ENCODE measurements at places on chromosomes 2 and 18. TPM values are rescaled to one million over a fixed set of nuclear protein-coding genes. Genes with fewer than 3 reads are reported as not detected.

GRCh38 chr2:219109471-219109870, 48.8 kb upstream of the IHH start:
- no peaks in the 10 kb centered on the region for H3K36me3 ChIP-seq
- no peak overlapping the region for H3K27ac ChIP-seq
- no peak overlapping the region for H3K4me3 ChIP-seq
- peaks cover 11% of the 10 kb centered on the region for H3K4me1 ChIP-seq
- no peaks in the 10 kb centered on the region for H3K27me3 ChIP-seq

DNA sequence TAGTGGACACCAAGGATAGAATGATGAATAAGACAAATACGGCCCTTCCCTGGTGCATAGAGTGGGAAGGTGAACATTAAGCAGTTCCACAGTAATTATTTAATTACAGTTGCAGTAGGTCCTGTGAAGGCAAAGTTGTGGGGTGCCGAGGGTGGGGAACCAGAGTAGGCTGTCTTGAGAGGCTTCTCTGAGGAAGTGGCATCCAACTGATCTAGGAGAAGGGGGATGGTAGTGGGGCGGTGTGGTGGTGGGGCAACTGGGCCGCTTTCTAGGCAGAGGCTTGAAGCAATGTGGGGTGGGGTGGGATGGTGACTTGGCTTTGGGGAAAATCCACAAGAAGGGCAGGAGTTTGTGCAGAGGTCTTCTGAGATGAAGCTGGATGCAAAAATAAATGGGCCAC, 11.7 kb downstream of the ACSL3 start:
- H3K4me1 ChIP-seq: peaks cover 18% of the 10 kb centered on the region
- DNase-seq: no peak
- H3K4me3 ChIP-seq: no peak overlapping the region

- H3K36me3 ChIP-seq: no peaks in the 10 kb centered on the region
- H3K4me3 ChIP-seq: no peak overlapping the region
- H3K27me3 ChIP-seq: no peaks in the 10 kb centered on the region
- peaks cover 16% of the 10 kb centered on the region for H3K4me1 ChIP-seq
- no peak for DNase-seq
These were observed 64.4 kb downstream of the COL5A2 start for GRCh38 chr2:189115126-189115525.

CCDC178 gene
- total RNA-seq: not detected

GRCh38 chr2:105166688-105167087, 74.9 kb upstream of the GPR45 start:
- H3K36me3 ChIP-seq: no peaks in the 10 kb centered on the region
- no peak overlapping the region for H3K4me3 ChIP-seq
- no peak overlapping the region for H3K27ac ChIP-seq
- no peaks in the 10 kb centered on the region for H3K4me1 ChIP-seq
- H3K27me3 ChIP-seq: peaks cover 75% of the 10 kb centered on the region

All from Calu3 (cell line).